Stimulated activated CD4-positive, alpha-beta T cell treated with anti-CD3 and anti-CD28 coated beads, Interleukin-15, amount 100 ng/mL, for 48 hours (primary cell): ENCODE measurements at places on chromosomes 1 and 21.

GRCh38 chr1:176989023-176989422 is 175.5 kb downstream of the ASTN1 start:
- DNase-seq: no peak

DNA sequence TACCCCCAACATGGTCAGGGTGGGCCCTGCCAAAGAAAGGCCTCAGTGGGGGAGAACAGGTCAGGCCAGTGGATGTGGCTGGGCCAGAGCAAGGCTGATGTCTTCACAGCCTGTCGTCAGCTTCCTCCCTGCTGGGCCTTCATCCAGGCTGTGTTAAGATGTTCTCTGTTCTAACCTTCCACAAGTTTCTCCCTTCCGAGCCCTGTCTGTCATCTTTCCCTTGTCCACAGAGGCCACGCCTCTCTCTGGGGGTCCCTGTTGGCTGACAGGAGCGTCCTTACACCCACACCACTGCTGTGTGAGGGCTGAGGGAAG is 36.2 kb downstream of the SIM2 start:
- DNase-seq: no peak

- no peak for DNase-seq
Observed at GRCh38 chr1:206557636-206558473, 50.5 kb downstream of the RASSF5 start.

- no peak for DNase-seq
Observed at GRCh38 chr1:86104606-86105532, 51.7 kb downstream of the COL24A1 start.

- DNase-seq: no peak
Observed at GRCh38 chr1:155967341-155968050, 10.9 kb downstream of the ARHGEF2 start.

- no peak for DNase-seq
Observed at GRCh38 chr1:224509907-224510306, 75.3 kb upstream of the WDR26 start.

DNA sequence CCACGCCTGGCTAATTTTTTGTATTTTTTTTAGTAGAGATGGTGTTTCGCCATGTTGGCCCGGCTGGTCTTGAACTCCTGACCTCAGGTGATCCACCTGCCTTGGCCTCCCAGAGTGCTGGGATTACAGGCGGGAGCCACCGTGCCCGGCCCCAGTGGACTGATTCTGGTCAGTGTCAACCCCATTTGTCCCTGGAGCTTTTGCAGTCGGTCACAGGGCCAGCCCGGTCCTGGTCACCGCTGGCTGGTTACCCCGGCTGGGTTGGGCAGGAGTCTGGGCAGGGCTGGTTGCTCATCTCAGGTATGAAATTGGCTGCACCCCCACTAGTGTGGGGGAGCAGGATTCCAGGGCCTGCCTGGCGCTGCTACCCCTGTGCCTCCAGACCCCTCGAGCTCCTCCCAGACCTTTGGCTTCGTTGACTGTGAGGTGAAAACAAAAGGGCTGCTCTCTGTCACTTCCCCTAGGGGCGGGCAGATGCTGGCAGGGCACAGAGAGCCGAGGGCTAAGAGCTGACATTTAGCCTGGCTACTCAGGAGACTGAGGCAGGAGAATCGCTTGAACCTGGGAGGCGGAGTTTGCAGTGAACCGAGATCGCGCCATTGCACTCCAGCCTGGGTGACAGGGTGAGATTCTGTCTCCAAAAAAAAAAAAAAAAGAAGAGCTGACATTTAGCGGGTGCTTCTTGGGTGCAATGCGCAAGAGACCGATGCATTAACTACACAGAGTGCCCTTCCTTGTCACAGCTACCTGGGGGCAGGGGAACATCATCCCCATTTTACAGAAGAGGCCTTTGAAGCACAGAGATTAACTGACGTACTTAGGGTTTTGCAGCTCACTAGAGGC is 10.6 kb downstream of the TNFRSF1B start:
- no peak for DNase-seq

- no peak for DNase-seq
Observed at GRCh38 chr1:150925080-150925479, 1.1 kb upstream of the SETDB1 start.

DNA sequence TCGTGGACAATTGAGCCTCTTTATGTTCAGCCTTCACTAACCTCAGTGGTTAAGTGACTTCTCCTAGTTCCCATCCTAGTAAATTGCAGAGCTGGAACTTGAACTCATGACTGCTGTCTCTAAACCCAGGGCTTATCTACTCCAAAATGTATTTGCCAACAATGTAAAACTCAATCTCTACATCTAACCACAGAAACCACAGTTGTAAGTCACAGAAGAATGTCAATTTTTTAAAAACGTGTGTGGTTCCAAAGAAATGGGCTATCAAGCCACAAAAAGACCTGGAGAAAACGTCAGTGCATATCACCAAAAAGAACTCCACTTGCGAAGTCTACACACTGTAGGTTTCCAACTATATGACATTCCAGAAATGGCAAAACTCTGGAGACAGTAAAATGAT is 172.6 kb upstream of the HMCN1 start:
- DNase-seq: no peak

DNA sequence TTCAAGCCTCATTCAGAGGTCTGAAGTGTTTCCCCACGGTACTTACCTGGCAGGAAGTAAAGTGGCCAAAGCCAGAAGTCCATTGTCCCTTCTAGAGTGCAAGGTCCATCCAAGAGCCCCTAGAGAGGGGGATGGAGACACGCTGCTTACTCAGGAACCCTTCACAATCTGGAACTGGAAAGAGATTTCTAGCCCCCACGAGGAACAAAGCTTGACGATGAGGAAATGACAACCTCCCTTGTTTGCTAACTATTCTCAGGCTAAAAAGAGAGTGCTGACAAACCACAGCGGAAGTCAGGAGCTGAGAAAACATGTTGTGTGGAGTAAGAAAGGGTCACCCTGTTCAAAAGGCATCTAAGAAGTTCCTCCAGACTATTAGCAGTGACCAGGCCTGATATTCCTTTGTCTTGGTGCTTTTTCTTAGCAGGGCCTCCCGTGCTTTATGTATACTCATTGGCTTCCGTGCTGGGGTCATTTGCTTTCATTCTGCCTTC is at the start of gene FCMR:
TSS of gene FCMR (minus strand) at position 170 of the 494 bp plus-strand sequence. CDS start at position 83, 87 bp downstream.
- no peak for DNase-seq

DNA sequence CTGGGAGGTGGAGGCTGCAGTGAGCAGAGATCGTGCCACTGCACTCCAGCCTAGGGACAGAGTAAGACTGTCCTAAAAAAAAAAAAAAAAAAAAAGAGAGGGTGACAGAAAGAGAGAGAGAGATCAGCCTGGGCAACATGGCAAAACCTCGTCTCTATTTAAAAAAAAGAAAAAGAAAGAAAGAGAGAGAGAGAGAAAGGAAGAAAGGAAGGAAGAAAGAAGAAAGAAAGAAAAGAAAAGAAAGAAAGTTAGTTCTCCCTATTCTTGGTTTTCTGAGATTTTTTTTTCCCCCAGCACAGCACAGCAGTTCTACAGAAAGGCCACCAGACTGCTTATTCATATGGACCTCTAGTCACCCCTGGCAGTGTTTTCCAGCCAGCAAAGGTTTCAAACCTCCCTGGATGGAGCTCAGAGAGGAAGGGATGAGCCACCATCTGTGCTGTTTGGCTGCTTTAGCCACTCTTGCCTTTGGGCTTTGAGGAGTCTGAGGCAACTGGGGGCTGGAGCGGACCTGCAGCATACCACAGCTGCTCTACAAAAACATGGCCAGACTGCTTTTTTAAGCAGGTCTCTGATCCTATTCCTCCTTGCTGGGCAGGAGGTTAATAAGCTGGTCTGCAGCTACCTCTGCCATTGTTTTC is 10.6 kb downstream of the S100A6 start:
- DNase-seq: no peak

DNA sequence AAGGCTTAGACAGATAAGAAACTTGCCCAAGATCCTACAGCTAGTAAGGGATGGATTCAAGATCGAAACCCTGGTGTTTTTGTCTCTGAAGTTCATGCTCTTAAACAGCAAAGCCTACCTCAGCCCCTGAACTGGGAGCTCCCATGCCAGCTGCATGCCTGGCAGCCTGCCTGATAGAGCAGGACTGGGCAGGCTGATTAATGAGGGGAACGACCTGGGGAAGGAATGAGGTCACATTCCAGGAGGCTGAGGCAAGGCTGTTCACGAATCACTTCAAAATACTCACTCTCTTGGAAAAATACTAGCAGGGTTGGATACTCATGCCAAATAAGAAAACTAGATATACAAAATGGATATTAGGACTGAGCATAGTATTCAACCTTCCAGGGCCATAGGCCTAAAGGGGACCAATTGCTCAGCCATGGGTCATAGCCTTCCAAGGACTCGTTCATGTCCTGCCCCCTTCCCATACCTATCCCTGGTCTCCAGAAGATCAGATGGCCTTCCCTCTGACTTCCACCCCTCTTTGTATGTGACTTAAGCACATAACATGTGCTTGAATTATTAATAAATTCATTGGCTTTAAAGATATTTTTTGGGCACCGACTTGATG is 15.6 kb upstream of the TACSTD2 start:
- no peak for DNase-seq

DNA sequence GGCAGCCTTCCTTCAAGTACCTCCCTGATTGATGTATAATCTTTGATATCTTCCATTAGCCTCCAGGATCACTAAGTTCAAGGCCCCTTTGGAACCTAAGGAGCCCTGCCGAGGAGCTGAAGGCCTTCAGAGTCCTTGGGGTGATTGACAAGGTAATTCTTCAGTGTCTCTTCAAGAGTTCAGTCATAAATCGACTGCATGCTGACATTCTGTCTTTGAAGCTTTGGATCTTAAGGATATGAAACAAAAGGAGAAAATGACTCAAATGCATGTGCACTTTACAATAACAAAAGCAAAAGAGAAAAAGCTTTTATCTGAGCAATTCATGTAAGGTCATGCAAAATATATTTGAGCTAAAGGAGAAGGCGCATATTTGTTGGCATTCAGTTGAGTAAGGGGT is 125.3 kb downstream of the RPS6KC1 start:
- no peak for DNase-seq

DNA sequence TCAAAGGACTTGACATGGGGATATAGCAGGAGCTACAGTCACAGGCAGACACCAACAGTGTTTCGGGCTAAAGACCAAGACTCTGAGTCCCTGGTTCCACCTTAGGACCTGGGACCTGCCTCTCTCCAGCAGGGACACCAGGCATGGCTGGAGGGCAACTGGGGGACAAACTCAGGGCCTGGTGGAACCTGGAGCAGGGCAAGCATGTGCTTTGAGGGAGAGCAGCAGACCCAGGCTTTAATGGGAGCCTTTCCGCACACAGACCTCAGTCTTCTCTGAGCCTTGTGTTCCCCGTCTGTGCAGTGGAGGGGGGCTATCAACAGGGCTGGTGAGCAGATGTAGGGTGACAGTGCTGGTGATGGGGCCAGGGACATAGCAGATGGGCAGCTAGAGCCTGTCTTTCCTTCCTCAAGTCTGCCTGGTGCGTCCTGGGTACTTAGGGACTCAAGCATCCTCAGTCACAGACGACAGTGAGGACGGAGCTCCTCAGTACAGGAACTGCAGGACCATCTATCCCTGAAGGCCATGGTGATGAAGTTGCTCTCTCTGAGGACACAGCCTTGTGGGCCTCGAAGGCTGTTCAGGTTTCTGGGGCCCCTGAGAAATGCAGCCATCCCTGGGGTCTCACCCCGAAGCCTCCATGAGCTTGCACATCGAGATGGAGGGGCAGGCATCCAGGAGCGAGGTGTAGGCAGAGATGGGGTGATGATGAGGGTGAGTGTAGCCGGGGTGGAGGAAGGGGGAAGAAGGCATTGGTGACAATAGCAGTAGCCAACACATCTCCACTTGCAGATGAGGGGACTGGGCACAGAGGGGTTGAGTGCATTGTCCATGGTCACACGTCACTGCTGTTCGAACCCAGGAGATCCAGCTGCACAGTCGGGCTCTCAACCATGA is 593.4 kb downstream of the PTPRU start:
- no peak for DNase-seq

DNA sequence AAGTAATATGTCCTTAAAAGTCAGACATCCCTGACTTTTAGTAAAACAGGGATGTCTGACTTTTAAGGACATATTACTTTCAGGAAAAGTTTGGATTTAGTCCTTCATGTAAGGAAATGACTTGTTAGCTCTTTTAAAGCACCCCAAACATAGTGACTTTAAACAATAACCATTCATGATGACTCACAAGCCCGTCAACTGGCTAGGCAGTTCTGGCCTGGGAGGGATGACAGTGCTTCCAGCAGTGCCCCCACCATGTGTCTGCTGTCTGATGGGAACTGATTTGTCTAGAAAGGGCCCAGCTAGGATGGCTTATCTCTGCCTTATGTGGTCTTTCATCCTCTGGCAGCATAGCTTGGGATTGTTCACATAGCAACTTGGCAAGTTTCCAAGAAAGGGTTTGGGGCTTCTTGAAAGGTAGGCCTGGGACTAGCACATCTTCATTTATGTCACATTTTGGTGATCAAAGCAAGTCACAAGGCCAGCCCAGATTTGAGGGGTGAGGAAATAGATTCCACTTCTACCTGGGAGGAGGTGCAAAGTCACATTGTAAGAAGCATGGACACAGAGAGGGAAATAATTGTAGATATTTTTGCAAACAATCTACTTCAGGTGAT is 143.5 kb downstream of the C1orf94 start:
- DNase-seq: no peak
